ENCODE measurements at places on chromosomes 5 and 9.

GRCh38 chr5:142143878-142144277 is 35.3 kb downstream of the NDFIP1 start:
- DNase-seq: no peak

GRCh38 chr5:81842795-81843398 is 92.0 kb upstream of the SSBP2 start:
- no peak for DNase-seq

DNA sequence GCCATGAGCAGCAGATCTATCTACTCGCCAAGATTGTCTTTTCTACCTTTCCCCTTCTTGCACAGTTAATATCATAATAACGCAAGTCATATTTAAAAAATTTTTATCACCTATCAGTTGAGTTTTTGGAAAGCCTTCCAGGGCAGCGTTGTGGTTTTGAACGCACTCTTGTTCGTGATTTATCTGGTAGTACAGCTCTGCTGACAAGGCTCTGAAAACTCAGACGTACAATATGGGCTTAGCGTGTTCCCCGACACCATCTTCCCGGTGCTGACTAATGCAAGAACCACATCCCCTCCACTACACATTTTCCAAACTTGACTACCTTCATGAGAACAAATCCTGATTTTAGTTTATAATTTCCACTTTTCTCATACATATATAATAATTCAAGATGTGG is 1.6 kb upstream of the NFIL3 start:
- DNase-seq: no peak

- no peak for DNase-seq
Measured at GRCh38 chr9:106716820-106717219, 146.1 kb upstream of the ZNF462 start.

DNA sequence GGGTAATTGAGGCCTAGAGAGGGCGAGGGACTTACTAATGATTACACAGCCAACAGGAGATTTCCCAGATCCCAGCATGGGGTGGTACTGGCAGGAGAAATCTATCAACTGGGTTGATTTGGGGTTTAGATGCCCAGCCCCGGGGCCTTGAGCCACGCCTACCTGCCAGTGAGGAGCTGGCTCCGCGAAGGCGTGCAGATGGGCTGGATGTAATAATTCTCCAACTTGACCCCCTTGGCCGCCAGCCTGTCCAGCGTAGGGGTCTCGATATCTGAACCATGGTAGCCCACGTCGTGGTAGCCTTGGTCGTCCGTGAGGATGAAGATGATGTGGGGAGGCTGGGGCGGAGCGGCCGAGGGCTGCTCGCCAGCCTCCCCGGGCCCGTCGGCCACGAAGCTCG is 804 bp downstream of the ARSI start:
- DNase-seq: no peak

DNA sequence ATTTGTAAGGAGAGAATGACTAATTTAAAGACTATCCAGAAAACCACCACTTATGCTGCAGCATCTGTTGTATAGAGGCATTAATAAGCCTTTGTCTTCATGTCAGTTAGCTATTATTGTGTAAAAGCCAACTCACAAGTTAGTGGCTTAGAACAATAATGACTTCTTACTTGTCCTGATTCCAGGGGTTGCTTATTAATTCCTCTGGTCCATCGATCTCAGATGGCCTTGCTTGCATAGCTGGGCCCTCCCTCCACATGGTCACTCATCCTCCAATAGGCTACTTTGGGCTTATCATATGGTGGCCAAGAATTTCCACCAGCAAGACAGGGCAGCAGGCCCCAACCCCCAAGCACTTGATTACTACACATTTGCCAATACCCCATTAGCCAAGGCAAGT is 44.5 kb upstream of the STK32A start:
- no peak for DNase-seq

DNA sequence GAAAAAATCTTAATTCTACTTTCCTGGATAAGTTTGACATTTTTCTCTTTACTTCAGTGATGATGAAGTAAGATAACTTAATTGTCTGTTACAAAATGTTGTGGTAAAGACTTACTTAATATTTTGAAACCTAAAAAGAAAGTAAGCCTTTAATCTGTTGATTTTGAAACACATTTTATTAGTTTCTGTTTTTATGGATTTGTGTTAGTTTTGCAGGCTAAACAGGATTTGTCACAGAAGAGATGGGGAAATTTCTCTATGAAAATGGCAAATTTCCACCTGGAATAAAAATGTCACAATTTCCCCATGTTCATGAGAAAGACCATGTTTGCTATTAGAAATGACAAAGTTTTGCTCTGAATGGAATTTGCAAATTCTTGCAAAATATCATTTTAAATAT is 237.1 kb downstream of the RFX3 start:
- no peak for DNase-seq

DNA sequence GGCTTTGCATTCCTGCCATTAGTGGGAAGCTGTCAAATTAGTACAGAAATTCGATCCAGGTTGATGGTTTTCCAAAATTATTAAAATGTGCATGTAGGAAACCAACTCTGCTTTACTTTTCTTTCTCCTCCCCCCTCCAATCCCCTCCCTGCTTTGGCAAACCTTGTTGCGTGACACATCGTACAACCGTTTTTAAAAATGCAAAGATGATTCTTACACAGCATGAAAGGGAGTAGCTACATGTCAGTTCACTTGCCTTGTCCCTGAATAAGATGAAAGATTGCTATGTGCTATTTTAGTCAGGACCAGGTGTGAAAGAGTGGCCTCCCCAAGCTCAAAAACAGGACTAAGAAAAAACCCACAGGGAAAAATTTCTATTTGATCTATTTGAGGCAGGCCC is 11.7 kb downstream of the SNCAIP start:
- no peak for DNase-seq

- DNase-seq: no peak
Measured at GRCh38 chr9:88523056-88523455, 11.9 kb upstream of the NXNL2 start.

DNA sequence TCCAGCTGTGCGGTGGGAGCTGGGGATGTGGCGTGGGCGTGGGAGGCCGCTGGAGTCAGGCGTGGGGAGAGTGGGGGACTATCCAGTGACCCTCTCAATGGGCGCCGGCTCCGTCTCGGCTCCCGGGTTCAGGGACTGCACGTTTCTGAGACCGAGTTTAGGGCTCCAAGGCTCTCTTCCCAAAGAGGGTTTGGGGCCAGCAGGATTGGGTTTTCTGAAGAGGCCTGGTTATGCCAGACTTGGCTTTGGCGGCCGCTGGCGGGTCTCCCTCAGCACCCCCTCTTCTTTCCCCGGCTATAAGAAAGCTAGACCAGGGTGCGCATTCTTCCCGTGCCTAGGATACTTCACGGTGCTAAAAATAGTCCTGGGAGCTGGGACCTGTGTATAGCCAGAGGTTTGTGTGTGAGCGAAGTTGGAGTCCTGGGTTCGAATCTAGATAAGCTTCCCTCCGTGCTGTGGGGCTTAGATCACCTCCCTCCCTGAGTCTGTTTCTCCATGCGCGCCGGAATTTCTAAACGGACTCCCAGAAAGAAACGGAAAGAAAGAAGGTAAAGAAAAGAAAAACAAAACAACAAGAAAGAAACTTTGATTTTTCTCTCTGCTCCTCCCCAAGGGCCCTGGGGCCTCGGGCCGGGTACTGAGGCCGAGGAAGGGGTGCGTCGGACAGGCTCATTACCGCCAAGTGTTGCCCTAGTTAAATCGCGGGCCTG is 5.0 kb downstream of the HAND1 start:
- DNase-seq: no peak

DNA sequence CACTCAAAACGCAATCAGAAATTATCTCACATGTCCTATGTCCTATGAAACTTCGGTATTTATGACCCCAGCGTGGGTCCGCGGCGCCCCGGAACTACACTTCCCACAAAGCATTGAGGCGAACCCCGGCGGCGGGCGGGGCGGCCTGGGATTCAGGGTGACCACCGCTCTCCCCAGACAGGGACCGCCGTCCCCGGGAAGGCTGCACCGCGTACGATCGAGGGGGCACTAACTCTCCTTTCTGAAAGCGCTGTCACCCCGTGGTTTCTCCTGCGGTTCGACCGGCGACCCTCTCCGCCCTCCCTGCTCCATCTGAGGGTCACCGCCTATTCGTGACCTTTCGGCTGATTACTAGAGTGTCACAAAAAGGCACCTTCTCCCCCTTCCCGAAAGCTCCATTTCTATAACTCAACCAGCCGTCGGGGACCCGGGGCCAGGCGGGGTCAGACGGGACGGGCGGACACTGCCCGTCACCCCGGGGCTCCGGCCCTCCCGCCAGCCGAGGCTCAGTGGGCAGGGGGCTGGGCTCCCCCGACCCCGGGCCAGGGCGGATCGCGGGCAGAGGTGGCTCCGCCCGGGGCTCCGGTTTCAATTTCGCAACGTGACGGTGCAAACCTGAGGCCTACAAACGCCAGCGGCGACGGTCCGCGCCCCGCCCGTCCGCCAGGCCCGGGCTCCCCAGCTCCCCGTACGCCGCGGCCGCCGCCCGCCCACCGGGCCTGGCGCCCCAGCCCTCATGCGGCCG is 1.3 kb downstream of the ECPAS start:
- DNase-seq: peak; percentile 14

- DNase-seq: no peak
Measured at GRCh38 chr9:71587576-71588362, 180.5 kb downstream of the CEMIP2 start.

GRCh38 chr5:66994790-66995189 is 201.8 kb downstream of the CD180 start:
- DNase-seq: no peak

GRCh38 chr5:999032-999501 is 9.5 kb upstream of the NKD2 start:
- DNase-seq: no peak

GRCh38 chr9:73780916-73781315 is 629.3 kb downstream of the ANXA1 start:
- no peak for DNase-seq

DNA sequence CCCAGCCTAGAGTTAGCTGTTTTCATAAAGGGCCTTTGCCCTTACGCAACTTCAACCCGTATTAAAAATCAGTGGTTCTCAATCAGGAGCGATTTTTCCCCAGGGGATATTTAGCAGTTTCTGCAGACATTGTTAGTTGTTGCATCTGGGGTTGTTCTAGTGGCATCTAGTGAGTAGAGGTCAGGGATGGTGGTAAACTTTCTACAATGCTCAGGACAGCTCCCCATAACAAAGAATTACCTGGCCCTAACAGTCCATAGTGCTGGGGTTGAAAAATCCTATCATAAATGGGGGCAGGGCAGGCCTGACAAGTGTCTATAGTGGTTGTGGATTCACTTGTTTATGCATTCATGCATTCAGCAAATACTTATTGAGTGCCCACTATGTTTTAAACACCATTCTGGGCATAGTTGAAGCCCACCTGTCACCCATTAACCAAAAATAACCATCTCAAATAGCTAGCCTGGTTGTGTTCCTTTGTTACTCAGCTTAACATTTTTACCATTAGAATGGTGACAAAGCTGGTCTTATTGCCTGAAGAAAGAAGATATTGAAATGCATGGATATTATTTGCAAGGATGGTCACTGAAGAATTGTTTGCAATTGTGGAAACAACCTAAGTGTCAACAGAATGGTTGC is 15.9 kb upstream of the FGF1 start:
- no peak for DNase-seq

DNA sequence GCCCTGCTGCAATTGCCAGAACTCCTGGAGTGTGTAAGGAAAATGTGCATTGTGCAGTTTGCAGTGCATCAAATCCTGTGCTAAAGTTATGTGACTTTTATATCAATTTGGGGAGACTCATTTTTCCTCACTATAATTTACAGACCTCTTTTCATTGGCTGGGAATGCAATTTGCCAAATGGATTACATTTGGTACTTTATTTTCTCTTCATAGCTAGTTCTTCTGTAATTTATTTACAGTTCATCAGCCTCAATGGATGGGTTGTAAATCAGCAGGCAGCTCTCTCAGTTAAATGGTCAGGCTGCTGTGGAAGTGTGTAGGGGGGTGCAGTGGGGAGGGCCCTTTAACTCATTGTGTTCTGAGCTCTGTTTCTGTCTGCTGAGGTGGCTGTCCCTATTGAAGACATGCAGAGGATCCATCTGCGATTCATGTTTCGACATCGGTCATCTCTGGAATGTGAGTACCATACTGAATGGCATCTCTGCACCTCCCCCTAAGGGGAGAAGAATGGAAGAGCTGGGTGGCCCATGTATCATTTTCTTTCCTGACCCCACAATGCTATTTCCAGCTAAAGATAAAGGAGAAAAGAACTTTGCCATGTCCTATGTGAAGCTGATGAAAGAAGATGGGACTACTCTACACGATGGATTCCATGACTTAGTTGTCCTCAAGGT is 74.6 kb downstream of the DOCK2 start:
- no peak for DNase-seq

DNA sequence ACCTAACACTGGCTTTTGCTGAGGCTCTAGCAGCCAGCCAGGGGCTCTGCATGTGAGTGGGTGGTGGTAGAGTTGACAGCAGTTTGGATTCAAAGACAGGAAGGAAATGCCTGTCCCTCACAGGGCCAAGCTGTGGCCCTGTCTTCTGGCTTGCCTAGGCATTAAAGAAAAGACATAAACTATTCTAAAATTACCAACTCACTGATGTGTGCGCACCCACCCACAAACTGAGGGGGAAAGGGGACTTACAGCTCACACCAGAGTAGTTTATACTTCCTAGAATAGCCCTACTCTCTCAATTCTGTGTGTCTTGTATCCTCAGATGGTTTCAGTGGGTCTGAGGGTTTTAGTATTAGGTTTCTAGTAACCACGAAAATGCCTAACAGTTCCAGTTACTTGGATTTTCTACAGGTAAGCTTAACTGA is 18.3 kb upstream of the IL13 start:
- no peak for DNase-seq

DNA sequence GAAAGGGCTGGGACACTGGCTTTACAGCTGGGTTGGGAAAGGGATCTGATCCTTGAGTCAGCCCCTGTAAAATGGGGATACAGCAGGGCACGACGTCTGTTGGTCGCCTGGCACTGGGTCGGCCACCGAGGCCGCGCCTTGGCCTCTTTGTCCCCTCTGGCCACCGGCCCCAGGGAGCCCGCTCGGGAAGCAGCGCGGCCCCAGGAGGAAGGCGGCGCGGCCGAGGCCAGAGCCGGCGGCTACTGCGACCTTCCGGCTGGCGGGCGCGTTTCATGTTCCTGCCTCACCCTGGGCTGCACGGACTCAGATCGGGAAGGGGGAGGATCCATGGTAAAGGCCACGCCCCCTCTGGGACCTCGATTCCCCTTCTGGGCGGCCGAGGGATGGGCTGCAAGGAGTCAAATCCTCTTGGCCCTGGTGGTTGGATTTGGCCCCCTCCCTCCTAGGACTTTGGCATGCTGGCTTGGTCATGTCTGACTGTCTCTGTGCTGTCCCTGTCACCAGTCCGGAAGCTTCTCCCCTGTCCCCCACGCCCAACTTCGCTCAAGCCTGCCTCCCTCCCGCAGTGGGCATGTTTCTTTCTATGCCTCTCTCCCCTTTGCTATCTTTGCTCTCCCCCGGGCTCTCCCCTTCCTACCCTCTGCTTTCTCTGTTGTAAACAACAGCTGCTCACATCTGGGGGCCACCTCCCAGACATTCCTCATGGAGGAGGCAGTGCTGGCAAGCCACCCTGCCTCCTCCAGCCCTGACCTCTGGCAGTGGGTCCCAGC is 25.8 kb downstream of the FPGS start:
- no peak for DNase-seq

- no peak for DNase-seq
Measured at GRCh38 chr5:33423018-33423630, 17.6 kb upstream of the TARS1 start.

Measured in stimulated activated CD4-positive, alpha-beta T cell treated with anti-CD3 and anti-CD28 coated beads, TNF-alpha, amount 100 ng/mL, for 24 hours (primary cell).